Fibroblast of skin of right biceps (primary cell): ENCODE measurements at places on chromosomes 2 and 18.

DNA sequence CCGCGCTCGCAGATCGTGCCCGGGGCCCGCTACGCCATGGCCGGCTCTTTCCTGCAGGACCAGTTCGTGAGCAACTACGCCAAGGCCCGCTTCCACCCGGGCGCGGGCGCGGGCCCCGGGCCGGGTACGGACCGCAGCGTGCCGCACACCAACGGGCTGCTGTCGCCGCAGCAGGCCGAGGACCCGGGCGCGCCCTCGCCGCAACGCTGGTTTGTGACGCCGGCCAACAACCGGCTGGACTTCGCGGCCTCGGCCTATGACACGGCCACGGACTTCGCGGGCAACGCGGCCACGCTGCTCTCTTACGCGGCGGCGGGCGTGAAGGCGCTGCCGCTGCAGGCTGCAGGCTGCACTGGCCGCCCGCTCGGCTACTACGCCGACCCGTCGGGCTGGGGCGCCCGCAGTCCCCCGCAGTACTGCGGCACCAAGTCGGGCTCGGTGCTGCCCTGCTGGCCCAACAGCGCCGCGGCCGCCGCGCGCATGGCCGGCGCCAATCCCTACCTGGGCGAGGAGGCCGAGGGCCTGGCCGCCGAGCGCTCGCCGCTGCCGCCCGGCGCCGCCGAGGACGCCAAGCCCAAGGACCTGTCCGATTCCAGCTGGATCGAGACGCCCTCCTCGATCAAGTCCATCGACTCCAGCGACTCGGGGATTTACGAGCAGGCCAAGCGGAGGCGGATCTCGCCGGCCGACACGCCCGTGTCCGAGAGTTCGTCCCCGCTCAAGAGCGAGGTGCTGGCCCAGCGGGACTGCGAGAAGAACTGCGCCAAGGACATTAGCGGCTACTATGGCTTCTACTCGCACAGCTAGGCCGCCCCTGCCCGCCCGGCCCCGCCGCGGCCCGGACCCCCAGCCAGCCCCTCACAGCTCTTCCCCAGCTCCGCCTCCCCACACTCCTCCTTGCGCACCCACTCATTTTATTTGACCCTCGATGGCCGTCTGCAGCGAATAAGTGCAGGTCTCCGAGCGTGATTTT, 7.6 kb downstream of the TBR1 start:
- DNase-seq, result no peak

DNA sequence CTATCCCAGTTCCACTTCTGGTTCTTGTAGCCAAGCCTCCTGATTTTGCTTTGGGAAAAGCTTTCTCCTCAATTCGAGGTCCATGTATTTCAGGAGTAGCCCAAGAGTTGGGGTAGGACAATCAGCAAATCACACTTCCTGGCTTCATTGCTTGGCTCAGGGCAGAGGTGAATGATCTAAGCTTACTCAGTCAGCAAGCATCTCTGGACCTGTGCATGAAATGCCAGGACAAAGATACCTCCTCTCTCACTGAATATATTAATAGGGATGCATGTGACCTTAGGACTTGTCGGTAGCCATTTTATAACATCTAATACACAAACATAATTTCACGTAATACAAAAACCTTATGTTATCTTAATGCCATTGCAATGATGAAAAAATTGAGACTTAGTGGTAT, 373.1 kb downstream of the TGIF1 start:
- no peak for DNase-seq

GRCh38 chr2:191728750-191729624, 51.1 kb downstream of the NABP1 start:
- DNase-seq, result peak; percentile 53

DNA sequence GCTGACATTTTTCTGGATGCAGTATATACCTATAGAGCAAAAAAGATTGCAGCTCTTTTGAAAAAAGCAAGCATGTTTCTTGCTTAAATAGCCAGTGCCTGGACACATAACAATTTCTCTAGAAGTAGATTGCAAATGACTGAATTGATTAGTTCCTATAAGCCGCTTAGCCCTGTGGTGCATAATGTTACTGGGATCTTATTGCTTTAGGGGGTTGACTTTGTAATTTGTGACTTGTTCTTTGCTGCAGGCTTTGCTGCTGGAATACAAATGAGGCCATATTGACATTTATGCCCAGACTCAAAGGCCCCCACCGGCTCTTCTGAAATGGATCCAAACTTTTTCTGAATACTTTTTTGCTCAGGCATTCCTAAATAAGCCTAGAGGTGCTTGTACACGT, 182.6 kb downstream of the SH3BP4 start:
- no peak for DNase-seq

GRCh38 chr2:101466426-101466825, 8.5 kb downstream of the RFX8 start:
- DNase-seq, result no peak

DNA sequence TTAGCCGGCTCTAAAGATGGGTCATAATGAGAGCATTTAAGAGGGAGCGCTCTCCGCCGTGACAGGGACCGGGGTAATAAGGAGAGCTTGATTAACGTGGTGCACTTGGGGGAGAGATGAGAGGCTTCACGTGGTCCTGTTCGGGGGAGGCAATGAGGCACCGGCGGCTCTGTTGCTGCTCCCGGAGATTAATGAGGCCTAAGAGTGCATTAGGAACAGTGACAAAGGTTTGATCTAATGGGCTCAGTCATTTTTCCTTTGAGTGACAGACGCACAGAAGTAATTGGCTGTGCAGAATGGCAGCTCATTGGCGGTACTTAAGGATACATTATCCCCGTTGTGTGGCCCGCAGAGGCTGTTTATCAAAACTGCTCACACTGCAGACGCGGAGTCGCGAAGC, 250.7 kb downstream of the GBX2 start:
- DNase-seq, result no peak

- DNase-seq, result peak; percentile 32
Observed at GRCh38 chr18:61203151-61203550, 130.1 kb upstream of the CDH20 start.

- no peak for DNase-seq
Observed at GRCh38 chr2:99689145-99689742, 199.4 kb upstream of the REV1 start.

GRCh38 chr2:128737546-128737826, 418.8 kb upstream of the HS6ST1 start:
- no peak for DNase-seq

DNA sequence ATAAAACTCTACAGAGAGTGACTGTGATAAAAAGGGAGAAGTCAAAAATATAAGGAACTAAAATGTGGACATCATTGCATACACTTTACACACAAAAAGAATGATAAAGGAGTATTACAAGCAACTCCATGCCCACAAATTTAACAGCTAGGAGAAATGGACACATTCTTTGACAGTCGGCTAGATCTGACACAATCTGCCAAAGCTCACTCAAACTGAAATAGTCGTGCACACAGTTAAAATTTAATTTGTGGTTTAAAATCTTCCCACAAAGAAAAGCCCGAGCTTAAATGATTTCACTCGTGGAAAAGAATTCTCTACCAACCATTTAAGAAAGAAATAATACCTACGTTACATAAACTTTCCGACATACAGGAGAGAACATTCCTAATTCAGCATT, 132.4 kb downstream of the ZAP70 start:
- DNase-seq, result no peak

GRCh38 chr2:223870840-223871611, 33.6 kb upstream of the AP1S3 start:
- DNase-seq, result peak; percentile 36

GRCh38 chr2:190553254-190553653, 18.7 kb upstream of the NEMP2 start:
- no peak for DNase-seq

- DNase-seq, result peak; percentile 80
Observed at GRCh38 chr2:207617011-207617671, 8.1 kb downstream of the METTL21A start.

DNA sequence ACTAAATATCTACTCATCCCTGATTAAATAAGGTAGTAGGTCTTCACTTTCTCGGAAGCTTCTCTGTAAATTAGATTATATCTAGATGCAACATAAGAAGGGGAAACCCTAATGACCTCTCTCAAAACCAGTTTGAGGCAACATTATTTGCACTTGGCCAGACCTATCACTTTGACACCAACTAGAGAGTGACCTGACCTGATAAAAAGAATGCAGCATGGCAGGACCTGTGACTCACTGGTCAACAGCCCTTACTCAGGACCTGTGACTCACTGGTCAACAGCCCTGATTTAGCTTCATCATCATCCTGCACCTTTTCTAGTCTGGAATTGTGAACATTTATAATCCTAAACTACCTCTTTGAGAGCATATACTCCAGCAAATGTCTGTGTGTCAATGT, 1957.7 kb upstream of the CELF4 start:
- DNase-seq, result no peak

DNA sequence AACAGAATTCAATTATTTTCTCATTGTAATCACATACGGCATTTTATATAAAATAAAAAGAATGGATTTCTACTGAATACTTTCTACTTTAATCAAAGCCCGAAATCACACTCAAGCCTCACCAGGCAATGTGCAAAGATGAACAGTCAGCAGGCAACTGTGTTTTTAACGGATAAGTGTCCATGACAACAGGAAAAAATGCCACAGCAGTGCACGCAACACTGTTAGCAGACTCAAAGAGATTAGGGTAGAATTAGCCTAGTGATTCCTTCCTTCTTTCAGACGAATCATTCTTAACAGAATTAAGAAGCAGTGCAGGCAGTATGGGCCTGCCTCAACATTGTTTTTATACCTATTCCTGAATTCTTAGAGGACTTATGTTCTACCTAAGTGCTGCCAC, 135.6 kb downstream of the CDH2 start:
- peak; percentile 68 for DNase-seq

- no peak for DNase-seq
Observed at GRCh38 chr2:43217228-43218154, 8.9 kb downstream of the ZFP36L2 start.

DNA sequence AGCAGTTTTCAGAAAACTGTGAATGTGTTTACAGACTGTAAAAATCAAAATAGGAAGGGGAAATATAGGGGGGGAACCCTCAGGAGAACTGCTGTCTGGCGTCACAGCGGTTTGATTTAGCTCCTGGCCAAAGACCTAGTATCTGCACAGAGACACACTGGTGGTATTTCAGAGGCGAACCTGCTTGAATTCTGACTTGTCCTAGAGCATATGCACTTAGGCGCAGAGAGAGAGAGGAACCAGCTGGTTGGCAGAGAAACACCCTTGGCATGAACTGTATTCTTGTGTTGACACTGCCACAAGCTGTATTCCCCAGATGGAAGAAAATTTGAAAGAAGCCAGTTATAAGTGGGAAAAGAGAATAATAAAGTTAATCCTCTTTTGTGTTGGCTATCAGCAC, 506.5 kb upstream of the NRP2 start:
- no peak for DNase-seq

- DNase-seq, result no peak
Observed at GRCh38 chr2:150989969-150990368, 271.7 kb downstream of the RBM43 start.

DNA sequence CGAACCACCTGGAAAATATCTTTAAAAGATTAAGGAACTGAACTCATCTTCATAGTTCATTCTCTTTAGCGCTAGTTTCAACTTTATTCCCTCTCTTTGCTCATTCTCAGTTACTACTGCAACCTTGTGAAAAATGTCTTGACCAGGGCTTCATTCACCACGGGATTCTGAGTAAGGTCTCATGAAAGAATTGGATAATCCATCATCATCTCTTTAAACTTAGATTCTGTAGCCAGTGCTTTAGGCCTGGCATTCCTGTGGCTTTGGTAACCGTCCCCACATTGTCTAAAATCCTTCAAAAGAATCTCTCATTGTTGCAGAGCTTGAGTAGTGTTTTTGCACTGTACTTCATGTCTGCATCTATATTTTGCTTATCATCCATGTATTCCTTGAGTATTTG, 229.5 kb downstream of the ETAA1 start:
- DNase-seq, result peak; percentile 91

GRCh38 chr2:71934595-71935261, 212.9 kb downstream of the CYP26B1 start:
- DNase-seq, result peak; percentile 66

DNA sequence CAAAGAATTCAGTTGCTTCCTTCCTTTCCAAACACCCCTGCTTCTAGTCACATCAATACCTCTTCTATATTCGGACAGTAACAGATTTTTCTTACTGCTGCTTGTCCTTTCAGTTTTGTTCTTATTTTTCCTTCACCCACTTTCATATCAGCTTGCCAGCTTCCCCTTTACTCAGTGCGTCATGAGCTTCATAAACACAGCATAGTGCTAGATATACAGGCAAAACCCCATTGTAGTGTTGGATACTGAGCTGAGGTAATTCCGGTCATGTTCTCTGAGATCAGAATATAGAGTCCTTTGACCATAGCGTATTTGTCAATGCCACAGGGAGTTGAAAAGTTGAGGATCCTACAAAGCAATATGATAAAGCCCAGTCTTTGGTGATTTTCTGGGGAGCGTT, 2.4 kb downstream of the FARP2 start:
- DNase-seq, result no peak

- DNase-seq, result no peak
Observed at GRCh38 chr2:108943751-108944150, 45.3 kb downstream of the EDAR start.

DNA sequence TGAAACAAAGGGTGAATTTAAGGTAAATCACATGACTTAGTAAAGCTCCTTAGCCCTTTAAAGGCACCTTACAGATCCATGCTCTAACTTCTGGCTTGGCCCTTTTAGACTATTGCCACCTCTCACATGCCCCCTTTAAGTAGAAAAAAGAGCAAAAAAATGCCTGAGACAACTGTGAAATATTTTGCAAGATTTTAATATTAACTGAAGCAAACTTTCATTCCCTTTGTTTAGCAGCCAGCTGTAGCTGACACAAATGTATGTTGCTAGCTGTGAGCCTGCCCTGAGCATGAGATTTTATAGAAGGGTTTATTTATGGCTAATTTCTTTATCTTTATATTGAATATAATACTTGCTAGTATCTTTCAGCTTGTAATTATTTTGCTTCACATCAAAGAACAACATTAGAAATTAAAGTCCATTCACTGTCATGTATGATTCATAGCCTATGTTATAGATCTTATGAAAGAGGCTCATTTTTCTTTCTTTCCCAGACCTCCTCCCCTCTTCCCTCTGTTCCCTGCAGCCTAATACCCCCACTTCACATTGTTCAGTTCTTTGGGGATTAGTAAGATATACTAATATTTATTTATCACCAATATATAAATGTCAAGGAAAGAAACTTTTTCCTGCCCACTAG, 637.2 kb upstream of the ZEB2 start:
- DNase-seq, result no peak

GRCh38 chr2:241940329-241940728, 70.8 kb downstream of the RTP5 start:
- DNase-seq, result no peak
